ENCODE measurements at places on chromosomes 5 and 9.

GRCh38 chr9:135910216-135910615, 2.9 kb upstream of the CAMSAP1 start:
- no peak for DNase-seq

DNA sequence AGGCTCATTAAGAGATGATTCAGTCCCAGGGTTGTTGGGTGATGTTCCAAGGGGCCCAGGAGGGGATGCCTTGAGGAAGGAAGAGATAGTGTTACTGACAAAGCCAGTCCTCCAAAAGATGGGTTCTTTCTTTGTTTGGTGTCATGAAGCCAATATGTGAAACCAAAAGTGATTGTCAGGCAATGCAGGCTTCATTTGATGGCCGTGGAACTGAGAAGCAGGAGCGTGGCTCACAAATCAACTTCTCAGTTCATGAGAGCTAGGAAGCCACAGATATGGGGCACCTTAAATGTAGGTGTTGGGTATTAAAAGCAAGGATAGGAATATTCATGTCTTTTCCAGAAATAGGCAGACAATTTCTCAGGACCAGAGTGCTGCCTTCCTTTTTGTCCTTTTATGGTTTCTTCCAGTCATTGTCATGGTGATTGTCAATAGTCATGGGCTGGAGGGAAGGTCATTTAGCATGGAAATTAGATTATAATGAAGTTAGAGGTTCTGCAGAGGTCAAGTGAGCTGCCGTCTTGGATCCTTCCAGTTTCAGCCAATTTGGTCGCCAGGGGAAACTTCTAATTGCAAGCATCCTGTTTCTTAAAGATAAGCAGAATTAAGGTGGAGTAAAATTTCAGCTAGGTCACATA, 393.0 kb downstream of the NTRK2 start:
- no peak for DNase-seq

DNA sequence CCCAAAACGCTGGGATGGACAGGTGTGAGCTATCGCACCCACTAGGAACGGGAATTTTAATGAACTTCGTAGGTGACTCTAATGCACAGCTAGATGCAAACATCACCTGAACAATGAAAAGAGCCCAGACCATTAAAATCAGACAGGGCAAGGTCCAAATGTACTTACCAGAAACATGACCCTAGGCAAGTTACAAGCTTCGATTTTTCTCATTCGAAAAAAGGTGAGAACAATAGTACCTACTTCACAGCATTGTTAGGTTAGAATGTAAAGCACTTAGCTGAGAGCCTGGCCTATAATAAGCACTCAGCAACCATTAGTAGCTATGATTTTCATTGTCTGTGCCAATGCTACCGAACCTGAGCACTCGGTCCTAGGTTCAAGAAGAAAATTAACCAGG, 5.8 kb upstream of the KLHL3 start:
- DNase-seq: no peak

DNA sequence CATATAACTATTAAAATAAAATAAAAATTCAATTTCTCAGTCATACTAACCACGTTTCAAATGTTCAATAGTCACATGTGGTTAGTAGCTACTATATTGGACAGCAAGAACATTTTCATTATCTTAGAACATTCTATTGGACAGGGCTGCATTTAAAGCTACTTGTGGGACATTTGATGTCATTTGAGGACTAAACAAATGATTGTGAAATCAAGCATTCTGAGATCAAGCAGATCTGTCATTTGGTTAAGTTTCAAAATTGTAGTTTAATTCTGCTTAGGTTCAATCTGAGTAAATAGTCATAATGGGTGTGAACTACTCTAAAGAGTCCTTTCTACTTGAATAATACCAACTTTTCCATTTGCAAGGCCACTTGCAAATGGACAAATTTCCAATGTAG, 226.9 kb upstream of the C9orf72 start:
- no peak for DNase-seq

GRCh38 chr5:179974946-179975712, 67.4 kb upstream of the TBC1D9B start:
- DNase-seq: no peak

All from activated T-cell treated with anti-CD3 and anti-CD28 coated beads for 48 hours (primary cell).